Fibroblast of skin of scalp (primary cell): ENCODE measurements at places on chromosomes 2 and 18.

DNA sequence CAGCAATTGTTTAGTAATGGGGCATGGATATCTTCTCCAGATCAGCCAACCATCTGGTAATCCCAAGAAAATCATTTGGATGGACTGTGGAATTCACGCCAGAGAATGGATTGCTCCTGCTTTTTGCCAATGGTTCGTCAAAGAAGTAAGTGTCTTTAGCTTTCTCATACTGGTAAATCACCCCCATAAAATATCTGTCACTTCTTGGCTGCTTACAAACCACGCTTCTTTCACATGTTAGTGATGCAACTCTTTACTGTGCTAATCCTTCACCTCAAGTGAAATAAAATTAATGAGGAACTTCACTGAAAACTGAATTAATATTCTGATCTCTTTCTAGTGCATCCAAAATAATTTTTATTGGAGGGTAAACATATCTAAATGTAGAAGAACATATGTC, 18.9 kb downstream of the CPO start:
- DNase-seq, result no peak

DNA sequence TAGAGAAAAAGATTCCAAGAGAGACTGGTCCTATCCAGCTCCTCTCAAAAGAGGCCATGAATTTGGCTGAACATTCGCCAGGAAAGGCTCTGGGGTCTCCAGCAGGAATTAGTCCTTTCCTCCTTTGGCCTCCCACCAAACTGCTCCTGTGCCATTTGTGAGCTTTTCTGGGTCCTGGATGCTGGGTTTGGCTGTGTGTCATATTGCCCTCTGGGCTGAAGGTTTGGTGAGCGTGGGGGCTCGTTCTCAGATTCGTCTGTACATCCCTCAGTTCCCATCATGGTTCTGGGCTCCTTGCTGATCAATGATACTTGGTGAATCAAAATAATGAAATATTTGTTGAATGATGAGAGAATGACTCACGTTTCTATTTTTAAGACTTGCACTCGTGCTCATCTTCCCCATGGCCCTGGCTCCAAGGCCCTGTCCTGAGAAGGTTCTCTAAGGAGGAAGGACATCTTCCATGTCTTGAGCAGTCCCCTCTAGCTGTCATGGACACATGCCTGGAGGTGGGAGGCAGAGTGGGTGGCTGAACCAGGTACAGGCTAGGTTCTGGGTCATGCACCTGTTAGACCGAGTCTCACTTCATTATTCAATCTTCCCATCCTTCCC, 47.8 kb upstream of the RHOB start:
- peak; percentile 42 for DNase-seq

GRCh38 chr2:222592176-222592575, 63.7 kb downstream of the FARSB start:
- DNase-seq, result peak; percentile 12

DNA sequence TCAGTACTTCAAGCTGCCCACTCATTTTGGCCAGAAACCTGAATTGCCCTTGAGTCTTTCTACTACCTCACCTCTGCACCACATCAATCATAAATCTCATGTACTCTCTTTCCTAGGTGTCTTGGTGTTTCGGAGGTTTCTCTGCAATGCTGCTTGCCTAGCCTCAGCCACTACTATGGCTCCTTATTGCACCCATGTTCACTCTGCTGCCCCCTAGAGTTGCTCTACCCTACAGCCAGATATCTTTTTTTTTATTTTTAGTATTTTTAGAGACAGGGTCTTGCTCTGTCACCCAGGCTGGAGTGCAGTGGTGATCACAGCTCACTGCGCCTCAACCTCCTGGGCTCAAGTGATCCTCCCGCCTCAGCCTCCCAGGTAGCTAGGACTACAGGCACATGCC, 413.0 kb downstream of the PTPRM start:
- DNase-seq, result no peak

DNA sequence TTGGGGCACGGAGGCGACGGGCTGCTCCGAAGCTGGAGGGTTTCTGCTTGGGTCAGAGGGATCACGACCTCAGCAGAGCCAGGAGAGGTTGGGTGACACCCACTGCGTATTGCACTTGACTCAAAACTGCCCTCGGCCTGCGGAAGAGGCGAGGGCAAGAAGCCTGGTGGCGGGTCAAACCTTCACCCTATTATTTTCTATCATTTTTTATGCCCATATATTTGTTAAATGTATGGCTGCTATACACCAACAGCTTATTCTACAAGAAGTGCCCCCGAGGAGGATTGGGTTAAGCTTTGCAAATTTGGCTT, 12.6 kb upstream of the SATB2 start:
- DNase-seq, result no peak

GRCh38 chr18:76710646-76711520, 111.5 kb upstream of the ZNF236 start:
- no peak for DNase-seq

DNA sequence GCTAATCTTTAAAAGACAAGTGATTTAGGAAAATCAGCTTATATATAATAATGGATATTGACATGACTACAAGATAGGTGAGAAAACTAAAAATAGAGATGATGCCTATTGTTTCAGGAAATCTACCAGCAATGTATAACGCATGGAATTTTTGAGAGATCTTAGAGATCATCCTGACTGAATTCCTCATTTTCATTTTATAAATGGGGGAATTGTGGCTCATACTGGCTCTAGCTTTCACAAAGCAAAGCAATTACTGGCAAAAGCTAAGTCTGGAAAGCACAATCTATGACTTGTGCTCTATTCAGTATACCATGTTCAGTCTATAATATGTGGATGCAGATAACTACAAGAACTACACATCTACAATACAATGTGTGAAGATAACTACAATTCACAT, 51.9 kb upstream of the FANCL start:
- DNase-seq, result no peak

DNA sequence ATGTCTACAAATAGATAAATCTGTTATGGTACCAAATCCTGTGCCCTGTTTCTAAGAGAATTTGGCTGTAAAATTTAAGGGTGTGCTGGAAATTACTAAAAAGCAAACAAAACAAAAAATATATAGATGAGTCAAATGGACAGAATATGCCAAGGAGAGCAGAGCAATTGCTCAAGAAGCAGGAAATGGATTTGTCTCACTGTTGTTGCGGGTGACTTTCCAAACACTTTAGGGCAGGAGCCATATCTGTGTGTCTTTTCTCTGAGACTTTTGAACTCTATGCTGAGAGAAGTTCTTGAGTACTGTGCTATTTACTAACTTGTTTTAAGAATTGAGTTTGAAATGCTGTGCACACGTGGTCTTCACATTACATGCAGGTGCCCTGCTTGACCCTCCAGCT, 221.7 kb downstream of the PHLPP1 start:
- peak; percentile 11 for DNase-seq

DNA sequence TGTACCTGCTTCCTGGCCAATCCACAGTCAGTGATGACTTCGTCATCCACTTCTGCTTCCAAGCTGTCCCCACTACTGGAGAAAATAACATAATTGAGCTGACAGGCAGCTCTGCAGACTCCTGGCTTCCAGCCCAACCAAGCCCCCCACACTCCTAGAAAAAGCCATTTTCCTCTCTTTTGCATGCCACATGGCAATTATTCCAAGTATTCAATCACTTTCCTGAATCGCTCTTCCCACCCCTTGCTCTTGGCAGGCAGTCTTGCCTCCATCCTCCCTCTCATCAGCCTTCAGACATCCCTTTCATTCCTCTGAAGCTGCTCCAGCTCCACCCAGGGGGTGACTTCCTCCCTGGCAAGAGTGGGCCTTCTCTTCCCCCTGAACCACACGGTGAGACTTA, 14.3 kb upstream of the ST8SIA5 start:
- DNase-seq, result peak; percentile 31

GRCh38 chr2:24690524-24690923, 102.7 kb downstream of the PTRHD1 start:
- DNase-seq, result no peak

DNA sequence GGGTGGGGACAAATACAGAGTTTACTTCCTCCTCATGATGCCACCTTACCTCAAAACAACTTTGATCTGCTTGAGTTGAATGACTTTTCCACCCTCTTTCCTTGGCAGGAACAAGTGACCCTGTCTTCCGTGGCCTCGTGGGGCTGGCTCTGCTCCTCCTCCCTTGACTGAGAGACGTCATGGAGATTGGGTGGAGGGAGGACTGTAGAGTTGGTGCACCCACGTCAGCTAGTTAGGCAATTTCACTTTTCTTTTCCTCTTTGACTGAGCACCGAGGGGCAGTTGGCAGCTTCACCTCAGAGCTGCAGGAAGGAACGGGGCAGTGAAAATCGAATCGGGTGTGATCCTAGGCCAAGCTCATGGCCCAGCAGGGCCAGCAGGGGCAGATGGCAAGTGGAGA, at the start of gene SP140:
SP140 (plus strand) TSS at position 251 of the 400 bp plus-strand sequence; CDS start at position 360, 109 bp downstream.
- DNase-seq, result no peak

GRCh38 chr18:13441736-13442135, 223.2 kb downstream of the LDLRAD4 start:
- no peak for DNase-seq

- DNase-seq, result no peak
Observed at GRCh38 chr2:120404274-120404673, 58.3 kb downstream of the INHBB start.

- DNase-seq, result peak; percentile 47
Observed at GRCh38 chr18:51193621-51194287, 3.7 kb downstream of the MEX3C start.

DNA sequence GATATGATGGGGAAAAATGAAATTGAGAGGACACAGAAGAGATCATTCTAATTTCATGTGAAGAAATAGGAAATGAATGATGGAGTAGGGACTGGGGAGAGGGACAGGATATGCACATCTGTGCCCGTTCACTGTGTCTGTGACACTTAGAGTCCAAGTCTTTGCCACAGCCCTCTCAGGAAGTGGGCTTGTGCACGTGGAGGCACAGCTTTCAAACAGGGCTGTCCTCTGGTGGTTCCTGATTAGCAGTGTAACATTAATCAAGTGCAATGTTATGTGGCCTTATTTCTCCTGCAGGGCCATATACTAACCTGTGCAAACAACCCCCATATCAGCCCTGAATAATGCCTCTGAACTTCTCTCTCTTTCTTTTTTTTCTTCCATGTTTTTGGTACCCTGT, 312.2 kb upstream of the FAM98A start:
- DNase-seq, result no peak

DNA sequence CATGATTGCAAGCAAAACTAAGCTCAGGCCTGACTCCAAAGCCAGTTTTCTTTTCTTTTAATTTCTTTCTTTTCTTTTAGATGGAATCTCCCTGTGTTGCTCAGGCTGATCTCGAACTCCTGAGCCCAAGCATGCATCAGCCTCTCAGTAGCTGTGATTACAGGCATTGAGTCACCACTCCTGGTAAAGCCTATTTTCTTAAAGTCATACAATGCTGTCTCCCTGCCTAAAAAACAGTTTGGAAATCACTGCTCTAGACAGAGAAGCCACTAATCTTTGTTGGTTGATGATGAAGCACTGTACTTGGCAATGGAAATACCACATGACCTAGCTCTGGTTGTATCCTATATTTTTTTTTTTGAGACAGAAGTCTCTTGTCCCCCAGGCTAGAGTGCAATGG, 33.1 kb upstream of the ZNF532 start:
- peak; percentile 32 for DNase-seq

DNA sequence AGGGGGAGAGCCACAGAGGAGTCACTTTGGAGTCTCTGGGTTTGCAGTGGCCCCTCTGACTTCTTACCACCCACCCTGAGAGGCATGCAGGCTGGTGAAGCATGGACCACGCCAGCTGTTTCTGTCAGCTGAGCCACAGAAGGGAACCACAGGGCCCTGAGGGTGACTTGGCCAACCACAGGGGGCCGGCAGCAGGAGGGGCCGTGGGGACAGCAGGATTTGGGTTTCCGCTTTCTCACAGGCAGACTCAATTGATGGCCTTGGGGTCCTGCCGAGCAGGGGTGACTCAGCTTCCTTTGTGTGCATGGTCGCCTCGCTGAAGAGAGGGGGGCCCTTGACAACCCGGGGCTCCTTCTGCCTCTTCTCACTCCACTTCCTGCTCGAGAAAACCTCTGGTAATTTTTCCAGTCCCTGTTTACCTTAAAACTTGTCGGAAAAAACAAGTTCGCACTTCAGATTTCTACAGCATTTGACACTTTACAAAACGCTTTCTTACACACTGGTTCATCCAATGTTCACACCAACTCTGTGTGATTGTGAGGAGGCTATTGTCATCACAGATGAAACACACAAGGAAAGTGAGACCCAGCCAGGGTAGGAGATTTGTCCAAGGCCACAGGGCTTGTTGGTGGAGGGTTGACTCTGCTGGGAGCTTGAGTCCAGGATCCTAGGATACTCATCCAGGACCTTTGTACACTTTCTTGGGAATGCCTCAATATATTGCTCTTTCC, 311.2 kb downstream of the LPIN1 start:
- DNase-seq, result peak; percentile 71

- DNase-seq, result no peak
Observed at GRCh38 chr18:76994086-76994654, 138.4 kb downstream of the MBP start.

DNA sequence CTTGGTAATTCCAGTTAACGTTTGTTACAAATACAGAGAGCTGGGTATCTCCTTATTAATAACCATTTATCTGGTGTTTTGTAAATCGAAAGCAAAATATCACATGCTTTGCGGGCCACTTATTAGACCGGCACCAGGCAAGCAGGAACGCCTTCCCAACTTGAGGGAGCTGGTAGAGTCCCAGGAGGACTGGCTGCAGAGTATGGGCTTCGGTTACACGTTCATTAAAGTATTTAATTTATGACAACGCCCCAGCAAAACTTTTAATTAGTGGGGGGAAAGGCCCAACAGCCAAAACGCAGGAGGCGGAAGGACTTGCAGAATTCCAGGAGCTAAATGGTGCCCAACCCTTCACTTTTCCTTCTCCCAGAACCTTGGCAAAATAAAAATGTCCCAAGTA, 3.7 kb downstream of the SMAD7 start:
- DNase-seq, result no peak

DNA sequence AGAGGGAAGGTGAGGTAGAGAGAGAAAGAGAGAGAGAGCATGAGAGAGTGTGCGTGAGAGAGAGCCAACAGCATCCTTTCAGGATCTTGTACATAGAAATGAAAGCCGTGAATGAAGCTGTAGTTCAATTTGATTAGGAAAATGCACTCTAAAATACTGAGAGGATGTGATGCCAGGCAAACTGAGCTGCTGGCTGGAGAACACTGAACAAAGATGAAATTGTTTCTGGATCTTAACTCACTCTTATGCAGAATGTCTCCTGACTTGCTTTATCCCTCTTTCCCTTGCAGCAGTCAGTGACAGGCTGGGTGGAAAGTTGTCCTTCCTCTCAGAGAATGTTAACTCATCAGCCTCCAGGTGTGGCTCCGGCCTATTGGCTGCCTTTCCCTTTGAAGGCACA, 10.7 kb downstream of the LYPD1 start:
- DNase-seq, result no peak

DNA sequence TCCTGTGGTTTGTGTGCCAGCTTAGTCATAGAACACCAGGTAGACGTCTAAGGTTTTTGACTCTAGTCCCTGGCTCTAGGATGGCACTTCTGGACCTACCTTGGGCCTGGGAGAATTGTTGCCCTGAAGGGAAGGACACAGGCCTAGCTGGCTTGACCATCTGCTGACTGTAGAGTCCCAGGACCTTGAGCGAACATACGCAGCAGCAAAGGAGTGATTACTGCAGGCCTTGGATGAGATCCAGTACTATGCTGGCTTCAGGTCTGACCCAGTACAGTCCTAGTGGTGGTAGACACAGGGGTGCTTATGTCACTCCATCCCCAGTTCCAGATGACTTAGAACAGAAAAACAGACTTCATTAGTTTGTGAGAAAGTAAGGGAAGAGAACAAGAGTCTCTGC, 37.7 kb downstream of the ST8SIA3 start:
- no peak for DNase-seq
